ENCODE measurements at places on chromosomes 3 and 15. TPM values are rescaled to one million over a fixed set of nuclear protein-coding genes. Genes with fewer than 3 reads are reported as not detected.

DNA sequence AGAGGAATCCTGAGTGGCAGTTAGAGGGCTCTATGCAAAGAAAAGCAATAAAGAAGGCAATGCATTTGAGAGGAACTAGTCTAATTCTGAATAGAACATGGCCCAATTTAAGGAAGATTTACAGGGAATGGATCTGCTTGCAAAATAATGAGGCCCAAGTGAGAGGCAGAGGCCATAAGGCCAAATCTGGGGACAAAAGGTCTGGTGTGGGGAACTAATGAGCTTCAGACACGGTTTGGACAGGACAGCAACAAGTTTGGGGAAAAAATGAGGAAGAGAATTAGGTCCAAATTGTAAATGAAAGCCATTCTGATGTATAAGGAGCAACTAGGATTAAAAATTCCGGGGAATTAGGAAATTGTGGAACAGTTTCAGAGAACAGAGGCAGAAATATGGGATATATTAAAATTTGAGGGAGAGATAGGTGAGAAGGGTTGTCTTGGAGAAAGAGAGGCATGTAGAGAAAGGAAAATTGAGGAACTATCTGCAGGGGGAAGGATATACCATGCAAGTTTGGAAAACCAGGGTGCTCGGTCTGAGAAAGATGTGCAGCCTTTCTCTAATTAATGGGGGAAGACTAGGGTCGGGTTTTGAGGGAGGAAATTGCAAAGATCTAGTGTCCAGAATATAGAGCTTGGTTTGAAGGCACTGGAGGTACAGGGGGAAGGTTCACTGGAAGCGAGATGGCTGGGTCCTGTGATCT, 73.8 kb downstream of the RBPMS2 start:
- no peak for DNase-seq

DNA sequence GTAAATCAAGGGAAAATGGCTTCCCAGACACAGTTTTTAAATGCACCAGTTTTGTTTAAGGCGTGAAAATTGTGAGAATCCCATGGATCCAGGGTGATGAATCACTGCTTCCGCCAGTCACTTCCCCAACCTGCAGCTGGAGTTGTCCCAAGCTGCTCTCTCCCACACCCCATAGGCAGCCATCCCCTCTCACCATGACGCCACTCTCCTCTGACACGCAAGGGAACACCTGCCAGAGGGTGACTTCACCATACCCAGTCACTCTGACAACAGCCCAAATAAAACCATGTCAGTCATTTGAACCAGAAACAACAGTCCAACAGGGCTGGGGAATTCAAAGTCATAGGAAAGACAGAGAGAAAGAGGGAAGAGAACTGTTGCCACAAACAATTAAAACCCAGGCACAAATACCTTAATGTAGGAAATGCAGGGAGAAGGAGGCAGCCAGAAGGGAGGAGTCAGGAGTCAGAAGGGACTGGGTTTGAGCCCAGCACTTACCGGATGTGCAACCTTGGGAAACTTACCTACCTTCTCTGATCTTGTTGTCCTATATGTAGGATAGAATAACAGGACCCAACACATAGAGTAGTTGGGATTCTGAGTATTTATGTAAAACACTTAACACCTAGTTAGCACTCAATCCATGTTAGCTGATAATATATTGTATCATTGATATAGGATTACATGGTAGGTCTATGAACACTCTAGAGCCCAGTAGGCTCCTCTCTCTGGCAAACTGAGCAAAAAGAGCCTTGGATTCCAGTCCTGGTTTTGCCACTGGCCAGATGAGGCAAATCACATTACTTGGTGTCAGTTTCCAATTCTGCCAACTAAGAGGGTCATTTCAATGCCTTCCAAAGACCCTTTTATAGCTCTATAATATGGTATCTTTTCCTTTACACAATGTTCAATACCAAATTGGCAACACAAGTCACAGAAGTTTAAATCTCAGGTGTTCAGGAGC, 326.3 kb upstream of the ICE2 start:
- DNase-seq = no peak

GRCh38 chr15:61828860-61829513, 231.3 kb downstream of the VPS13C start:
- DNase-seq = no peak

DNA sequence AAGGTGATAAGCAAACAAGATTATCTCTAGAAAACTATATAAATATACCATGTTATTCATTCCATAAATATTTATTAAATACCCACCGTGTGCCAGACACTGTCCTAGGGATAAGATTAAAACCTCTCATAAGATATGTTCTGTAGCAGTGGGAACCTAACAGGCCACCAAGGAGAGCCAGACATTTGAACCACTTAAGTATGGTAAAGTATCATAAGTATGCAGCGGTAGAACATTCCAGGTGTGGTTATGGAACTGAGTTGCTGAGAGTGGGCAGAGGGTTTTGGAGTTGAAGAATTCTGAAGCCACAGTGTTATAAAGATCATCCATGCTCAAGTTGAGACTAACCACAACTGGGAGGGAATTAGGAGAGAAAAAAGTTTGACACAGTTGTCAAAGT, 14.7 kb downstream of the FILIP1L start:
- no peak for DNase-seq

- no peak for DNase-seq
These were observed 202.7 kb upstream of the KBTBD8 start for GRCh38 chr3:66795365-66795764.

DNA sequence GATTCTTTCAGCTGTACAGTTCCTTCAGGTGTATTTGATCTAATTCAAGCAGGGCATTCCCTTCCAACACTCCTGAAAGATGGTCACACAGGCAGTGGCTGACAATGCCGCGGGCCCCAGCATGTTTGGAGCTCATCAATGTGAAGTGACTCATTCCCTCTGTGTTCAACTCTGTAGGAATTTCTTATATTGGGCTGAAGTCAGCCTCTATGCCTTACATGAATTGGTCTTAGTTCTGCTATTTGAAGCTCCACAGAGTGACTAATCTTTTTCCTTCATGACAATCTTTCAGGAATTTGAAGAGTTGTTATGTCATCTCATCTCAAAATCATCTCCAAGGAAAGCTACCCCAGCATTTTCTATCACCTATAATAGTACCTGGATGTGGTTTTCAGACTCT, 142.5 kb upstream of the C2CD4B start:
- DNase-seq = no peak

DNA sequence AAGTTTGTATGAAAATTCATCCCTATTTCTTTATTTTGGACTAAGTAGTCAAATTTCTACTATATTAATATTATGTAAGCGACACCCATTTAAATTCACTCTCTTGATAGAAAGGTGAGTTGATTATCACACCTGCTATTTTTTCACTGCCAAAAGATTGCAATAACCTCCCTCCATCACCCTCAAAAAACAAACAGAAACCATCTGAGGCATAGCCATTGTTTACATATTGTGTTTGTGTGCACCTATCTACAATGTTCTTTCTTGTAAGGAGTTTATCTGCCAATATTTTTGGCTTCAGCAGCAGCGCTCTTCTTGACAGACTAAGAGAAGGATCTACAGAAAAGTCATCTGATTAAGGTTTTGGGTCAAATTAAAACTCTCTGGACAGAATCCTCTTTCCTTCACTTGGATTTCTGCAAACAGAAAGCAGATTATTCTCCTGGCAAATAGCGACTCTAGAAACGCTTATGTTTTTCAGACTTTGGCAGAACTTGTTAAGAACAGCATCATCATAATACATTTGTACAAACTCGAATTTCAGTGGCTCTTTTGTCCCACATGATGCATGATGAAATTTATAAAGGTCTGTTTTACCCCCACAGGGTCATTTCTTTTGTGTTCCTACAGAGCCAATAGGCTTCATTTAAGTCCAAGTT, 48.6 kb downstream of the KCNMB2 start:
- DNase-seq = no peak

GRCh38 chr3:72255791-72256559, 471.0 kb upstream of the PROK2 start:
- peak; percentile 48 for DNase-seq

GRCh38 chr15:90565866-90566265, 36.1 kb downstream of the CRTC3 start:
- DNase-seq = no peak

GRCh38 chr3:155129396-155129795, 49.3 kb downstream of the MME start:
- DNase-seq = no peak

- DNase-seq = no peak
These were observed 119.4 kb upstream of the GADL1 start for GRCh38 chr3:31013843-31014242.

- DNase-seq = peak; percentile 58
These were observed 9.2 kb upstream of the GATM start for GRCh38 chr15:45387380-45388007.

DNA sequence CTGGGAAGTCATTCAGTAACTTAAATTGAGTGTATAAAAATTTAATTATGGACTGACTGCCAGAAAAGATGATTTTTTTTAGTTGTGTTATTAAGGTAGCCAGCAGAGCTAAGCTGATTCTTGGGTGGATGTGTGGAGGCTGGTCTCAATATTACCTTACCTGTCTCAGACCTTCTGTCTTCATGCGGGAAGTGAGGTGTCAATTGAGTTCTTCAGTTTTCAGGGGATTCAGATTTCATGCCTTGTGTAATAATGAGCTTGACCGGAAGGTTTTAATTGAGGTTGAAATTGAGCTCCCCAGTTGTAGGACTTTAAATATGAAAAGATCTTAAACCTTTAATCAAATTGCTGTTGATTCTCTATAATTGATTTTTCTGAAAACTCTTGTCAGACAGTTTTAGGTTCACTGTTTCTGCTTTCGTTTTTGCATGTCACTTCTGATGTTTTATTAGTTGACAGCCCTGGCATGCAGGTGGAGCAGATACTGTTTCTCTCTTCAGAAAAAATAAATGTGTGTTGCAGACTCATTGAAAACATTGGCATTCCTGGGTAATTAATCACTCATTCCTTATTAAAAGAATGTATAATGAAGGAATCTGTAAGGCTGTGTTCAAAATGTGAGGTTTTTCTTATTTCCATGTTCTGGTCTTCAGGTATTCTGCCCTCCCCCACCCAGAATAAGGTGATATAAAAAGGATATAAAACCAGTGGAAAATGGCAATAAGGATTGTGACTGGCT, 54.5 kb downstream of the PSMD6 start:
- DNase-seq = no peak

DNA sequence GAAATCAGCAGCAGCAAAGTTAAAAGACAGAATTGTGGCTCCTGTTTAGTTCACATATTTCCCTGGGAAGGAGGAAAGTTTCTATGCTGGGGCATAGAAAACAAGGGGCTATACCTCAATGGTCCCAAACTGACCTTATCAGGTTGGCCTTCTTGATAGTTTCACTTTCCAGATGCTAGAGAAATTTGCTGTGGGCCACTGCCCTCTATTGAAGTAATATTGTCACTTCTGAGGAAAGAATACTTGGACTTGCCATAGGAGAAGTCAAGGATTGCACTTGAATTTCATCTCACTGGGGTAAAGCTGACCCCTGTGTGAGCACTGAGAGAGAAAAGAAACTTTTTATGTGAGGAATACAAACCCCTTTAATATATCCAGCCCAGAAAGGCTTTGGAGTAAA, 49.3 kb upstream of the XCR1 start:
- no peak for DNase-seq

GRCh38 chr15:64163659-64164362, 989 bp upstream of the PPIB start:
- no peak for DNase-seq

DNA sequence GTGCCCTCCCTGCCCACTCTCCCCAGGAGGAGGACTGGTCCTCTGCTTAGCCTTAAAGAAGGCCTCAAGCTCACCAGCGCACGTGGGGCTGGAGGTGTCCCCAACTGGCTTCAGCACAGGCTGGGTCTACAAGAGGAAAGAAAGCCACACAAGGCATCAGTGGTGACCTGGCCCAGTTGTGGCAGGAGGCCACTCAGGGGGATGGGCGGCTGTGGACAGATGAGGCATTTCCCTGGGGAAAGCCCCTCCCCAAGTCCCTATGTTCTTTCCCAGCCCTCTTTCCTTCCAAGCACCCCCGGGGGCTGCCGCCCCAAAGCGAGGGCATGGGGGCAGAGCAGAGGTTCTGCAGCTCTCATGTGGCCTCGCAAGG, 155.2 kb upstream of the TLE3 start:
- no peak for DNase-seq

DNA sequence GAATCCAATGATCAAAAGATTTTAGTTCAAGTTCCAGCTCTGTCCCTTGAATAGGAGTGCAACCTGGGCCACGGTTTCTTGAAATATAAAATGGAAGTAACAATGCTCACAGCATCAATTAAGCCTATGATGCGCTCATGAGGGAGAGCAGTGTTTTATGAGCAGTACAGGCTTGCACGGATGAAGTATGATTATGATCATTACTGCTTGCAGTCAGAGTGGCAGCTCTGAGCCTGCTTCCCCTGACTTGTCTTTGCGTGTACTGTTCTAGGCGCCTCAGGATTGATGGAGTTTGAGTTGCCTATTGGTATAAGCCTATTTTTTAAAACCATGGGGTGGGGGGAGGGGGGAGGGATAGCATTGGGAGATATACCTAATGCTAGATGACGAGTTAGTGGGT, 37.0 kb downstream of the ITGB5 start:
- DNase-seq = no peak

- DNase-seq = no peak
These were observed 136.9 kb upstream of the PRICKLE2 start for GRCh38 chr3:64361962-64362735.

DNA sequence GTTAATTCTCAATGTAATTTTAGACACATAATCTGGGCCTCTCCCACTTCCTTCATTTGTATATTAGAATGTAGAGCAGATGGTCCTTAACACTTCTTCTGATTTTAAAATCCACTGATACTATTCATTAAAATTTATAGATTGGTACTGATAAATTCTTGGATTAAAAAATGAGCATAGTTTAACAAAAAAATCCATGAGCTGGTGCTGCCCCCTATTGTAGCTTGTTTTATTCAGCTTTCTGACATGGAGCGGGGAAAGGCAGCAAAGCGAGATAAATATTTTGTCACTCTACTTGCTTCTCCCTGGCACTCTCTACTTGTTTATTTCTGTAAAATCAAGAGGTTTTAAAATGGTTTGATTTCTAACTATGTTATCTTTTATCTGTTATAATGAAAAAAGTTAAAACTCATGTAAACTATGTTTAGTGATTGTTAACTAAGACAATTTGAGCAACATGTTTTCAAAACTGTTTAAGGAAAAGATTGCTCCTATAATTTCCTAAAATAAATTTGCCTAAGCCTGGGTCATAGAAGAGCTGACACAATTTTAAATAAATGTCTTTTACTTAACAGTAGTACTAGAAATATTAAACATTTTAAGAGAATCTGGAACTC, 26.5 kb upstream of the PLOD2 start:
- peak; percentile 52 for DNase-seq

DNA sequence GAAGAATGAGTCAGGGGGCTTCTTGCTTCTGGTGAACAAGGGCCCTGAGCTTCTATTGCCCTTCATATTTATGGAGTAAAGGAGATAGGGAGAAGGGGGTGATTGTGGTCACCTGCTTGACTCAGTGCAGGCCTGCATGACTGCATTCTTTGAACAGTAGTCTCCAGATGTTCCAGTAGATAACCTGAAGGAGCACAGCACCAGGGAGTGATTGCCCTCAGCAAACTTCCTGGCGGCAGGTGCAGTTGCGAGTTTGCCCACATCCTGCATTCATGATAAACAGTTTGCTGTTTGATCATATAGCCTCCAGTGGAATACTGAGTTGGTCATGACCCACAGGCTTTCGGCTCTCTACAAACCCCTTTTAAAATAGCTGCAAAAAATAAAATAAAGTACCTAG, 1632.7 kb downstream of the OTOL1 start:
- no peak for DNase-seq

The KBTBD8 gene
- 2.1 TPM for polyA plus RNA-seq

The GOLGA8G gene
- not detected for polyA plus RNA-seq

The IL5RA gene
- not detected for polyA plus RNA-seq

The CLDN18 gene
- 36.4 TPM for polyA plus RNA-seq

The TRPM7 gene
- 12.1 TPM for polyA plus RNA-seq

The MCCC1 gene
- polyA plus RNA-seq = 37.7 TPM

The ASB14 gene
- polyA plus RNA-seq = 0.19 TPM

The SKOR1 gene
- 0.52 TPM for polyA plus RNA-seq

Data from hepatocyte (in vitro differentiated cells).